ENCODE measurements at places on chromosomes 11 and 22. TPM values are rescaled to one million over a fixed set of nuclear protein-coding genes. Genes with fewer than 3 reads are reported as not detected.

PLEKHB1 gene
- 16.6 TPM for polyA plus RNA-seq

SMTNL1 gene
- polyA plus RNA-seq, result 0.45 TPM

OR51B5 gene
- polyA plus RNA-seq, result 0.63 TPM

SHANK3 gene
- 13.3 TPM for polyA plus RNA-seq

APOBEC3A gene
- not detected for polyA plus RNA-seq

GTF2H1 gene
- 47.0 TPM for polyA plus RNA-seq
